GM12878 (cell line): ENCODE measurements at places on chromosomes 4 and X.

- no peak for DNase-seq
These were observed 300.1 kb upstream of the DDX53 start for GRCh38 chrX:22699581-22700091.

GRCh38 chr4:146916479-146917076 is 29.1 kb downstream of the TTC29 start:
- DNase-seq = peak; percentile 2

GRCh38 chrX:21047034-21047455 is 327.2 kb upstream of the CNKSR2 start:
- no peak for DNase-seq

- no peak for DNase-seq
These were observed 27.2 kb downstream of the OCIAD1 start for GRCh38 chr4:48858130-48858529.

- no peak for DNase-seq
These were observed 10.5 kb downstream of the USP11 start for GRCh38 chrX:47243351-47243750.

- DNase-seq = no peak
These were observed 810.9 kb upstream of the TENM3 start for GRCh38 chr4:181432335-181432734.

DNA sequence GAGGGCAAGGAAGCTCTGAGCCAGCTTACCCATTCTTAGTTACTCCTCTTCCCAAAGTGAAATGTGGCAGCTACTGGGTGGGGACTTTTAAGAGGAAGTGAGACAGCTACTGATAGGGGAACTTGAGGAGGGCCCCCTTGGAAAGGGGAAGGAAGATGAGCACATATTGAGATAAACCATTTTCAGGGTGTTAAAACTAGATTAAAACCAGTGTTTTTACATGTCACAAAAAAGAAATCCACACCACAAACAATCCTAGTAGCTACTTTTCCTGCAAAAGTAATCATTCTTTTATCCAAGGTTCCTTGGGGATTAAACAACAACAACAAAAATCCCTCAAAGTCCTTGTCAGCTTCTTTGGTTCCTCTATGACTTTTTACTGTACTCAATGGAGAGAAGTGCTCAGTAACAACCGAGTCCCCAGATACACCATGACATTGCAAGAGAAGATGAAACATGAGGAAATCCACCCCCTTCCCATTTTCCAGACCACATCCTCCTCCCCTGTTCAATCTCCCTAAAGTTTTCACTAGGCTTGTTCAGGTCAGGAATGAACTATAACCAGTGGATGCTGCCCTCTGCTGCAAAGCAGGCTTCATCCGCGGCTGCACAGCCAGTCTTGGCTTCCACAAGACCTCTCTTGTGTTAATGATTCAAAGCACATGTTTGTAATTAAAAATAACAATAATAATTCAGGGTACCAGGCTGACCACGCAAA is 113.5 kb upstream of the TMEM164 start:
- DNase-seq = peak; percentile 26

- DNase-seq = no peak
These were observed 44.8 kb downstream of the RBPJ start for GRCh38 chr4:26365537-26366150.

GRCh38 chr4:91147067-91147466 is 1019.9 kb downstream of the CCSER1 start:
- no peak for DNase-seq

DNA sequence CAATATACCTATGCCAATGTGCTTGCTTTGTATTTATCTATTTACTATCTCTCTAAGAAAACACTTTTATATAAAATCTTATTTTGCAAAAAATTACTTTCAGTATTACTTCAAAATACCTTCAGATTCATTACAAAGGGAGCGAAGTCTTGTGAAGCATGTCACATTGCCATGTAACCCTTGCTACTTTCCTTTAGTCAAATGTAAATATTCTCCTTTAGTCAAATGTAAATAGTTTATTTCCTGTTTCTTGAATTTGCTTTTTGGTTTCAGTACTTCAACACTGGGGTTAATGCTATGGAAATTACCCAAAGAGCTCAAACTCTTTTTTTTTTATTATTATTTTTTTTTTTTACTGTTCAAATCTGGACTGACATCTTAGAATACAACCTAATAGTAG is 383.3 kb downstream of the GRXCR1 start:
- no peak for DNase-seq

DNA sequence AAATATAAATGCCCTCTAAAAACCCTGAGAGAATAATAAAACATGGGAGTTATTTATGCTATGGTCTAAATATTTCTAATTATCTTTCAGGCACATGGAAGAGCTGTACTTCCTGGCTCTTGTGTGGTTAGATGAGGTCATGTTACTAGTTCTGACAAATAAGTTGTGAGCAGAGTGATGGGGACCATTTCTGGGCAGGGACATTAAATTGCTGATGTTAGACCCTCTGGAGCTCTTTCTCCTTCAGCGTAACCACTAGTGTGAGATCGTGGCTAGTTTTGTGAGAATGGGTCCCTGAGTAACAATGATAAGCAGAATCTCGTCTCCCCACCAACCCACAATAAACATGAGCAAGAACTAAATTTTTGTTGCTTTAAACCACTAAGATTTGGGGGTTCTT is 108.0 kb downstream of the MAML3 start:
- no peak for DNase-seq

- no peak for DNase-seq
These were observed 88.8 kb downstream of the DGKK start for GRCh38 chrX:50381729-50382415.

GRCh38 chr4:163110442-163110841 is 56.2 kb downstream of the NAF1 start:
- no peak for DNase-seq

DNA sequence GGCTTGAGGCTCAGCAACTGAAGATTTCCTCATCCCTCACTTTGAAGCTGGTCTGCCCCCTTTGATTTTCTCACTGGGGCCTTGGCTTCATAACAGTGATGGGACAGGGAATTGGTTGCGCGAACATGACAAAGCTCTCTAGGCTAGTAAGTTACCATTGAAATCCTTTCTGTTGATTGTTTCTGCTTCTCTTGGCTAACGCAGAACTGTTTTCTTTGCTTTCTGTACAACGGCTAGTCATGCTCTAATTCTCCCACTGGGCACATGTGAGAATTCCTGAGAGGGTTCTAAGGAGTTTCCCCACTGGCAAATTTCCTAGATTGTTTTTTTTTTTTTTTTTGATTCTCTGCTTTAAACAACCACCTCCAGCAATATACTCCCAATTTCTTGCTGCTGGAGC is 738.6 kb downstream of the PCDH7 start:
- DNase-seq = no peak

- DNase-seq = no peak
These were observed 232.7 kb downstream of the FSTL5 start for GRCh38 chr4:161931089-161931488.

- no peak for DNase-seq
These were observed 186.5 kb downstream of the BANK1 start for GRCh38 chr4:101977076-101977475.

DNA sequence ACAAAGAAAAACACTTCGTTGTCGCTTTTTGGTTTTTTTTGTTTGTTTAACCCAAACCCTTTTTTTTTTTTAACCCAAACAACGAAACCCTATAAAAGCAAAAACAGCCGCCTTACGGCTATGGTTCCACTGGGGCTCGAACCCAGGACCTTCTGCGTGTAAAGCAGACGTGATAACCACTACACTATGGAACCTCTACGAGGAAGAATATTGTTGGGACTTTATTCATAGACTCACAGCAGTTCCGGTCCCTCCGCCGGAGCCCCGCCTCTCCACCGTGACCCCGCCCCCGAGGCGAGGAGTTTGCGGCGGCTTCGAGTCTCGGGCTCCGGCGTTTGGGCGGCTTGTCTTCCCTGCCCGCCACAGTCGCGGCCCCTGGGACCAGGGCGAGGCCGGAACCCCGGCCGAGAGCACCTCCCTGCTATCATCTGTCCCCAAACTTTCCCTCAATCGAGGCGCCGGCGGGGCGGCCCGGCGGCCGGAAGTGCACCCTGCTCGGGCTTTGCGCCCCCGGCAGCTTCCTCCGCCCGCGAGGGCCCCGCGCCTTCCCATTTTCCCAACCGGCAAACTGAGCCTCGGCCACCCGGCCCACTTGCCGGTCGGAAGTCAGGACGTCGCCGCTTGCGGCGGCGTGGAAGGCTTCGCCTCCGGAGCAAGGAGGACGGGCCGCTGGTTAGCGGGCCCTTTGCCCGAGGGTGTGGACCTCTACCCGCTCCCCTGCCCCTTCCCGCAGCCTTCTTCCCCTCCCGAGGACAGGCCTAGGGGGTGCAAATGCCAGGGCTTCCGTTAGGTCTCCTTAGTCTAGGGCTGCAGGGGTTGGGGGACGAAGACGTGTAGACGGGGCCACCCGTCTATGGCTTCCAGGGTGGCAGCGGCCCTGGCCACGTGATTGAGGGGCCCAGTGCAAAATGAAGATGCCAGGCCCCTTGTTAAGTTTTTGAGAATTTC is 3.2 kb upstream of the RS1 start:
- peak; percentile 64 for DNase-seq

- no peak for DNase-seq
These were observed 741 bp downstream of the ANAPC4 start for GRCh38 chr4:25377572-25378436.

DNA sequence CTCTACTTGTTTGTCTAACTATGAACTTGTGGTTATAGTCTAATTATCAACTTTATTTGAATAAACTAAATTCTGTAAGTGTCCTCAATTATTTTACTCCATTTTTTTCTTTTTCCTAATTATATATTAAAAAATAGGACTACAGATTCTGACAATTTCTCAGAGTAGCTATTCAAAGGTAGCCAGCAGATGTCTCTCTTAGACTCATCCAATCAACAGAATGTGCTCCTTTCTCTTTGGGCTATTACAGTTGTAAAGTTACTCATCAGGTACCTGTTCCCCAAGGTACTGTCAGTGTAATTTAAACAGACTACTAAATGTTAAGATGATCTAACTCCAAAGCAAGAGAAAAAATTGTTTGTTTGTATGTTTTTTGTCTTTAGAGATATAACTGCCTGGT is 248.6 kb downstream of the PCDH18 start:
- DNase-seq = no peak

DNA sequence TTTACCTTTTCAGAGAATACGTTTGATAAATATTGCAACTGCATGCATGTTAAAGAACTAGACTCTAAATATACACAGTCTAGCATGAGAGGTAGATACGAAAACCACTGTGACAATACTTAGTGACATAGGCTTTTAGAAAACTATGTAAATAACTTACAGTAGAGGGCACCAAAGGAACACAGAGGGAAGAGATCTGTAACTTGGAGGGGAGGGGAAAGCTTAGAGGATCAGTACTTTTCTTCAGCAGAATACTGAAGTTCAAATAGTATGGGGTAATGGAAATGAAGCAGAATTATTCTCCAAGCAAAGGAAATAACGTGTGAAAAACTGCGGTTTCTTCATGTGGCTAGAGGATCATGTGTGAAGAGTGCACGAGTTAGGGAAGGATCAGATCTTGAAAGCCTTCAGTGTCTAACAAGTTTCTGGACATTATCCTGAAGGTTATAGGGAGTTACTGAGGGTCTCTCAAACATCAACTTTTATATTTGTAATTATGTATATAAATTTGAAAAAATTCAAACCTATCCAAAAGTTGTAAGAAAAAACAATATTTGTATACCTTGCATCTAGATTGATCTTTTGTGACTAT is 264.3 kb downstream of the NPFFR2 start:
- no peak for DNase-seq

GRCh38 chrX:57984620-57985019 is 74.4 kb upstream of the ZXDA start:
- no peak for DNase-seq

- no peak for DNase-seq
These were observed 97.8 kb upstream of the USP9X start for GRCh38 chrX:40987413-40987812.

- no peak for DNase-seq
These were observed 171.0 kb downstream of the GALNTL6 start for GRCh38 chr4:171983935-171984805.

- DNase-seq = peak; percentile 64
These were observed 1.1 kb upstream of the CHST7 start for GRCh38 chrX:46572340-46572936.

- no peak for DNase-seq
These were observed 35.7 kb upstream of the INTS6L start for GRCh38 chrX:135484641-135485289.

GRCh38 chr4:66571145-66571695 is 900.9 kb upstream of the EPHA5 start:
- no peak for DNase-seq

DNA sequence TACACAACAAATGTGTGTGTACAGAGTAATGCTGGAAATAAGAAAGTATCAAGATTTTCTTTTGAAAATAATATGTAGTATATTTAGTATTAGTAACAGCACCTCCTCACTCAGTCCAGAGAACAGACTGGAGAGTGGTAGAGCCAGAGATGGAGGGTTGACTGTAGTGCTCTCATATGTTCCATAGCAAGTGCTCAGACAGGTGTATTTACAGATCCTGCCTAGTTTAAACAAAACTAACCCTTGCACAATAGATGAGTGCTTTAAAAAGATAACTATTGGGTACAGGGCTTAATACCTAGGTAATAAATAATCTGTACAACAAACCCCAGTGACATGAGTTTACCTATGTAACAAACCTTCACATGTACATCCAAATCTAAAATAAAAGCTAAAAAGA is 381.0 kb upstream of the EMCN start:
- no peak for DNase-seq

DNA sequence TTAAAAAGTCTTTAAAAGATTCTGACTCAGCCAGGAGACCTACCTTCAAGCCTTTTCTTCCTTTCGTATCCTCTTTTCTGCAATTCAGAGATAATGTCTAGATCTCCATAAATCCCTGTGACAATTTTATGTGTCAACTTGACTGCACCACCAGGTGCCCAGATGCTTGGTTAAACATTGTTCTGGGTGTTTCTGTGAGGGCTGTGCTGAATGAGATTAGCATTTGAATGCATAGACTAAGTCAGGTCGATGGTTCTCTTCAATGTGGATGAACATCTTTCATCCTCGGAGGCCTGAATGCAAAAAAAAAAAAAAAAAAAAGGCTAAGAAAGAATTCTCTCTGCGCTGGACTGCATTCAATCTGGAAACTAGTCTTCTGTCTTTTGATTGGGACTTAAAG is 1082.7 kb downstream of the NLGN4X start:
- no peak for DNase-seq

DNA sequence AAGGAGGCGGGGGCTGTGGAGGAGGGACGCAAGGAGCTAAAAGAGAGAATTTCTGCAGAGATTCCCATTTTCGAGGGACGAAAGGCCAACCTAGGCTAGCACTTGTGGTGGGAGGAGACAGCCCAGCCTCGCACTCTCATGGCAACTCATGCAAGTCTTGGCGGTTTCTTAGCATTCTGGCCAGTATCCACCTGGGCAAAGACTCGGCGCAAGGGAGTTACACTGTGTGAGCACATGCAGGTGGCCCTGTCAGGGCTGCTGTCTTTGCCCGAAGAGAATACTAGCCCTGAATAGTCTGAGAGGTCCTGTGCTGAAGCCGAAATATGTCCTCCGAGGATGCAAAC is 15.5 kb downstream of the MCF2 start:
- DNase-seq = no peak

GRCh38 chr4:100728861-100729260 is 211.0 kb upstream of the EMCN start:
- DNase-seq = no peak

- DNase-seq = no peak
These were observed 149.9 kb downstream of the AMMECR1 start for GRCh38 chrX:110167952-110168451.

- no peak for DNase-seq
These were observed 126.9 kb downstream of the ELOVL6 start for GRCh38 chr4:110071466-110071865.
